ENCODE measurements at places on chromosomes 3 and 15. TPM values are rescaled to one million over a fixed set of nuclear protein-coding genes. Genes with fewer than 3 reads are reported as not detected.
A peak's percentile ranks its signal among the peaks of the same experiment; 100 is the strongest.

DNA sequence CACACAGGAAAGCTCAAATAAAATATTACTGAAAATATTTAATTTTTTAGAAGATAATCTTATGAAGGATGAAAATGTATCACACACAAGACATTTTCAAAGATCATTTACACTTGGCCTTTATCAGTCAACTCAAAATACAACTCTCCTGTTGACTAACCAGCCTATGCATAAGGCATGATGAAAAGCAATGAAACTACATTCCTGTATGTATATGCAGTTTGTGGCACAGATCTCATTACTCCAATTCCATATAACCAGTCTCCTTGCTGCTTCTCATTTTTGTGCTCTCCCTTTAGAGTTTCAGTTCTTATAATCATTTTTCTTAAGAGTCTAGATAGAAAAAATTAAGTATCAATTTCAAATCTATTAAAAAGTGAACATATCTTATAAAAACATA, 25.8 kb downstream of the AQR start:
- no peaks in the 10 kb centered on the region for H3K27me3 ChIP-seq
- no peak overlapping the region for H3K4me3 ChIP-seq
- H3K36me3 ChIP-seq = peaks cover 13% of the 10 kb centered on the region
- no peak overlapping the region for H3K27ac ChIP-seq
- H3K4me1 ChIP-seq = no peaks in the 10 kb centered on the region

- no peak for DNase-seq
- H3K27ac ChIP-seq = peak overlapping the region; percentile 94
- peak overlapping the region; percentile 15 for H3K4me3 ChIP-seq
- H3K27me3 ChIP-seq = no peaks in the 10 kb centered on the region
- H3K4me1 ChIP-seq = peaks cover 61% of the 10 kb centered on the region
- peaks cover 60% of the 10 kb centered on the region for H3K36me3 ChIP-seq
These were observed 75.3 kb downstream of the TGFBR2 start for GRCh38 chr3:30681649-30682211.

- H3K27me3 ChIP-seq = peaks cover 66% of the 10 kb centered on the region
- peaks cover 3% of the 10 kb centered on the region for H3K4me1 ChIP-seq
- no peak within 1 kb of the TSS for H3K4me3 ChIP-seq
- no peaks in the 10 kb centered on the region for H3K36me3 ChIP-seq
These were observed at the start of gene ST8SIA2 for GRCh38 chr15:92393071-92393979. ST8SIA2 (plus strand) TSS chr15:92393881; CDS start chr15:92394065, 184 bp downstream.

DNA sequence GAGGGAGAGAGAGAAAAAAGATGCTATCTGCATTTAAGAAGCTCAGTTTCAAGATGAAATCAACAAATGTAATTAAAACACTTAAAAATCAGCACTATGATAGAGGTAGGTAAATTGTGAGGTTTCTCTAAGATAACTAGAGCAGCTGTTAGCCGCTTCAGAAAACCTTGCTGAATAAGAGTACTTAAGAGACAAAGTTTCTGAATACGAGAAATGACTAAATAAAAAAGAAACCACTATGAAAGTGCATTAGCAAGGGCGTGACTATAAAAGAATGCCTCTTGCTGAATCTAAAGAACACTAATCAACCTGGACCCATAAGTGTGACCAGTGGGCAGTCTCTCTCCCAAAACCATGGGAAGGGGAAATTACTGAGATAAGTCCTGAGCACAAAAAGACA, 41.8 kb downstream of the IQCB1 start:
- H3K4me3 ChIP-seq = peak overlapping the region; percentile 88
- peaks cover 20% of the 10 kb centered on the region for H3K36me3 ChIP-seq
- DNase-seq = no peak
- no peaks in the 10 kb centered on the region for H3K27me3 ChIP-seq

CHL1 gene
- 9.6 TPM for polyA plus RNA-seq

IL5RA gene
- polyA plus RNA-seq = not detected

LRRIQ4 gene
- not detected for polyA plus RNA-seq
